ENCODE measurements at places on chromosomes 13 and 19.

DNA sequence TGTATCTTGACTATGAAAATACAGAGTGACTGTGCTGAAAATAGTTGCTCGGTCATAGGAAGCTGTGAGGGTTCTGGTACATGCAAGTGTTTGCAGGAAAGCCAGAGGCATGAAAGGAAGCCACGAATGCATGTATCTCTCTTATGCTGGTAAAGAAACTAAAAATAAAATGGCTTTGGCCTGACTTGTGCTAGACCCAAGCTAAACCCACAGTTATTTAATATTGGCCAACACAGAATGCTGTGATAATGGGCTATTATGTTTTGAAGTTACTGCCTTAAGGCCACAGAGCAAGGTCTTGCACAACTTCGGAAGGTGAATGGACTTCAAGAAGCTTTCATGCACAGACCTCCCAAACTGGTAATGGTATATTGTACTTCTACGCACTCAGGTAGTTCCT is 518.2 kb upstream of the HTR2A start:
- no peak for DNase-seq

- no peak for DNase-seq
These were observed 67.8 kb upstream of the RGCC start for GRCh38 chr13:41389580-41389979.

DNA sequence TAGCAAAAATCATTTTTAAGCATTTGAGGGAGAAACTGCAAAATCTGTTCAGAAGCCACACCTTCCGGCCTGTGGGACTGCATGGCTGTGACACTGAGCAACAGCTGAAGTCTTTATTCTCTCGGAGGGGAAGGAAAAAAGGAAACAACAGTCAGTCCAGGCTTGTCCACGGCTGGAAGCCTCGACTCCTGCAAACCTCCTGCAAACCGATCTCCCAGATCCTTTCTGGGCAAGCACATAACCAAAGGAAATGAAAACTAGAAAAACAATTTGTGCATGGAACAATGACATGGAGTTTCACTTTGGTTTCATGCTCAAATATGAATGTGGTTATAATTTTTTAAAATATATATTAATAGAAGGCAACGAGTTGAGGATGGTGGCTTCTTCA is 1.0 kb downstream of the COL4A1 start:
- DNase-seq, result no peak

DNA sequence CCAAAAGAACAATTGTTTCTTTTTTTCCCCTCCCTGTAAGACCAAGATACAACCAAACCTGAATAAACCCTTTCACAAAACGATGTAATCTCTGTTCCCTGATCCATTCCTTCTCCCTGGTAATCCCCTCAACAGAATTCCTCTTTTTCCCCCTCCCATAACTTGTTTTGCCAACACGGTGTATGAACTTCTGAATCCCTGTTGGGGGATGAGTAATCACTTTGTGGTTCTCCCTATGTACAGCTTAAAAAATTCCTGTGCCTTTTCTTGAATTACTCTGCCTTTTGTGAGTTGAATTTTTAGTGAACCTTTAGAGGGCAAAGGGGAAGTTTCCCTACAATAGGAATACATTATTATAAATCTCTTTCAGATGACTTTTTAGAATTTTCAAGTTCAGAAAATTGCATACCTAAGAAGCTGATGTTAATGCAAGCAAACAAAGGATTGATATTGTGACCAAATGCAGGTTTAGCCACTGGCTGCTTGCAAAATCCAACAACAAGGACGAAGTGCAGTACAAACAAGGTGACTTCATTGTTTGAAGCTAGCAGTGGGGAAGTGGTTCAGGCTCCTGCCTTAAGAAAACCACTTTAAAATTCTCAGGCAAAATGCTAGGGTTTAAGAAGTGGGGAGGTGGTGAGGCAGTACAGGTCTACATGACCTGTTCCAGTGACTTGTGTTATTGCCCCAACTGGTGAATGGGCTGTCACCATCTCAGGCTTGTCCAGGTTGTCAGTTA is 15.0 kb upstream of the EPSTI1 start:
- DNase-seq, result no peak

DNA sequence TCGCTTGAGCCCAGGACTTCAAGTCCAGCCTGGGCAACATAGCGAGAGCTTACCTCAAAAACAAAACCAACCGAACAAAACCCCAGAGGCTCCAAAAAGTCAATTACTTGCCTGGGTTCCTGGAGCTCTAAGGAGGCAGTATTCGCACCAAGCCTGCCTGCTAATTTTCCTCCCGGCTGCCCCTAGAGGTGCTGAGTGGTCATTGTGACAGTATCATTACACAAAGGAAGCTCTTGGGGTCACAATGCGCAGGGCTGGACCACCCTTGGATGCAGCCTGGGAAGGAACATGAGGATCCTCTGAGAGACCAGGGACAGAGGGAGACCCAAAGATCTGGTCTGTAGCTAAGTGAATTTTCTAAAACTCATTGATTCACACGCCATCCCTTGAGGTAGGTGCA is 8.5 kb upstream of the PEX11G start:
- no peak for DNase-seq

GRCh38 chr13:67735651-67736050 is 505.5 kb upstream of the PCDH9 start:
- DNase-seq, result no peak

DNA sequence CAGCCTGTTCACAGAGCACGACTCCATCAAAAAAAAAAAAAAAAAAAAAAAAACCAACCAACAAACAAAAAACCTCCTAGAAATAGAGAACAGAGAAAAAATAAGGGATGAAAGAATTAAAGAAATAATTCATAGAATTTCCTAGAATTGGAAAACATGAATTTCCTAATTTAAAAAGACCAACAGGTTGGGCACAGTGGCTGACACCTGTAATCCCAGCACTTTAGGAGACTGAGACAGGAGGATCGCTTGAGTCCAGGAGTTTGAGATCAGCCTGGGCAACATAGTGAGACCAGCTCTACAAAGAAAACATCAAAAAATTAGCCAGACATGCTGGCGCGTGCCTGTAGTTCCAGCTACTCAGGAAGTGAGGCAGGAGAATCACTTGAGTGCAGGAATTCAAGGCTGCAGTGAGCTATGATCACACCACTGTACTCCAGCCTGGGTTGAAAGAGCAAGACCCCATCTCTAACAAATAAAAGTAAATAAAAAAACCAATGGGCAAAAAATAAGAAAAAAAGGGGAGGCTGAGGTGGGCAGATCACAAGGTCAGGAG is 6.5 kb downstream of the SPART start:
- no peak for DNase-seq

GRCh38 chr19:6446452-6446851 is 12.9 kb upstream of the SLC25A41 start:
- DNase-seq, result no peak

DNA sequence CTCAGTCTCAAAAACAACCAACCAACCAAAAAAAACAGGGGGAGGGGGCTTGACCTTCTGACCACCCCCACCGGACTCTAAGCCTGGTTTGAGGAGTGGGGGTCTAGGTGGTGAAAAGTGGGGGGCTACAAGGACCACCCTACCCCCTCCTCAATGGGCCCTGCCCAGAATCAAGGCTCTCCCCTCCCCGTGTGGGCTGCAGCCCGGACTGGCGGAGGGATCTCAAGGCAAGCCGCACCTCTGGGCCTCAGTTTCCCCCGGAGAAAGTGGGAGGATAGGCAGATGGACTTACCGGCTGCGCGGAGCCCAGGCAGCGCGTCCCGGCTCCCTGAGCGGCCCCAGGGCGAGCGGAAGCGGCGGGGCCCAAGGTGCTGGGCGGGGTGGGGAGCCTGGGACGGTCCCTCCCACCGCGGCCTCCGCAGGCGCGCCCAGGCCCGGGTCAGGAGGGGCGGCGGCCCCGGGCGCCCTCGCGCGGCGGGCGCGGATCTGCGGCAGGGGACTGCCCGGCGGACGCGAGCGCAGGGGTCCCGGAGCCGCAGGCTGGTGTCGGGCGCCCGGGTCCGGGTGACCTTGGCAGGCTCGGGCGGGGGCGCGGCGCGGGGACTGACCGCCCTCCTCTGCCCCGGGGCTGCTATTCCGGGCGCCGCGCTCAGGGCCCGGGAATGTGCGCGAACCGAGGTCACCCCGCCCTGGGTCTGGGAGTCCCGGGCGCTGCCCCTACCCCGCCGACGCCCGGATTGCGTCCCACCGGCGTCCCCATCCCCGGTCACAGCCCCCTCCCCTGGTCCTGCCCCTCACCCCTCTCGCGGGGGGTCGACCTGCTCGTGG is at the start of gene ADAMTSL5:
ADAMTSL5 (minus strand) TSS at position 349 of the 828 bp plus-strand sequence. CDS start 2,076 bp downstream, outside the sequence.
- peak; percentile 35 for DNase-seq

GRCh38 chr13:93045836-93046235 is 180.8 kb upstream of the GPC6 start:
- no peak for DNase-seq

DNA sequence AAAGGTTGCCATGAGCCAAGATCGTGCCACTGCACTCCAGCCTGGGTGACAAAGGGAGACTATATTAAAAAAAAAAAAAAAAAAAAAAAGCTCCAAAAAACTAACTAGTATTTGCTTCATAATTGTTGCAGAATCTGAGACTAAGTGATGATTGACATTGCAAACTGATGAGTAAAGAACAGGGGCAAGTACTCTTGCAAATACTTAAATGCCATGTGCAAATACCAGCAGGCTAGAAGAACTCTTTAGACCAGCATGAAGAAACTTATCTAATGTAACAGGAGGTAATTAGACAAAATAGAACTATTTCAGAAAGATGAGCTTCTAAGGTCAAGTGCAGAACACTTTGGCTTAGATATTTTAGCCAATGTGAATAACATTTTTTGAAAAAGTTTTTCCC is 1368.1 kb downstream of the EFNB2 start:
- no peak for DNase-seq

Data from activated CD4-positive, alpha-beta T cell treated with anti-CD3 and anti-CD28 coated beads, Interleukin-2, amount 50 U/mL, for 24 hours (primary cell).